KG1 (cell line): ENCODE measurements at places on chromosomes 12 and 14.

DNA sequence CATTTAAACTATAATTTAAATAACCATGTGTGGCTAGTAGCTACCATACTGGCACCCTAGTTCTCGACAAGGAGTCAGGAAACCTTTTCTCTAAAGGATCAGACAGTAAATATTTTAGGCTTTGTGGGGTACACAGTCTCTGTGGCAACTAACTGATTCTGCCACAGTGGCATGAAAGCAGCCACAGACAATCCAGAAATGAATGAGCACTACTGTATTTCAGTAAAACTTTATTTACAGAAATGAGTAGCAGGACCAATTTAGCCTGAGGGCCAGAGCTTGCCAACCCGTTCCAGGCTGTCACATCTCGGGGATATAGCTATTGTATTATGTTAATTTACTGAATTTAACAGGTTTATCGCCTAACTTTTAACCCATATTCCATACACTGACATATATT is 278.7 kb downstream of the ITPR2 start:
- no peak for DNase-seq

- no peak for DNase-seq
Observed at GRCh38 chr12:86134561-86134960, 121.6 kb downstream of the MGAT4C start.

GRCh38 chr12:112842441-112842840 is 50.9 kb downstream of the RPH3A start:
- no peak for DNase-seq

DNA sequence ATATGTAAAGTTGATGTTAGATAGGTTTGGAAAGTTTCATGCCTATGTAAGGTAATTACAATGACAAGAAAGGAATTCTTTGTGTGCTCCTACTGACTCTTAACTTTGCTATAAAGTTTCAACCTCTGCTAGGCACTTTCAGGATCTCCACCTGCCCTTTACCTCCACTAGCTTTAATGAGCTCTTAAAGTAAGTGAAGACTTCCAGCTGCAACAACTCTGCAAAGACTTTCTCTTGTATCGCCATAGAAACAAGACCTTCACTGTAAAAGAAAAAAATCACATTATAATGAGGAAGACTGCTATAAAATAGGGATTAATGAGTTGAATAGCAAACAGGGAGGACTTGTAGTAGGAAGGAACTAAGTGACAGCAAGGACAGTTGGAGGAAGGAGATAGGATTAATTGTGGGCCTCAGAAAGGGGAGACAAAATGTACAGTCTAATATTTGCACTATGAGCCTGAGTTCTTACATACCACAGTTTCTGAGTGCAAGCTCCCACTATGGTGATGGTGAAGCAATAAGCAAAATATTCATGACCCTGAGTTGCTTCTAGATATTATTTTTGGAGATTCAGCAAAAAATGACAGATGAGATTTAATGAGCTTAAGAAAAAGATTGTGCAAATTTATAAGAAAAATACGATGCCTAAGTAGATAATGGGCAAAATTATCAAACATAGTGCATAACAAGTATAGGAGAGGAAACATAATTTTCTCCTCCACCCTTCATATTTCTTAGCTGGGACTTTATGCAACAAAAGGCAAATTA is 66.7 kb downstream of the DHRS2 start:
- no peak for DNase-seq

DNA sequence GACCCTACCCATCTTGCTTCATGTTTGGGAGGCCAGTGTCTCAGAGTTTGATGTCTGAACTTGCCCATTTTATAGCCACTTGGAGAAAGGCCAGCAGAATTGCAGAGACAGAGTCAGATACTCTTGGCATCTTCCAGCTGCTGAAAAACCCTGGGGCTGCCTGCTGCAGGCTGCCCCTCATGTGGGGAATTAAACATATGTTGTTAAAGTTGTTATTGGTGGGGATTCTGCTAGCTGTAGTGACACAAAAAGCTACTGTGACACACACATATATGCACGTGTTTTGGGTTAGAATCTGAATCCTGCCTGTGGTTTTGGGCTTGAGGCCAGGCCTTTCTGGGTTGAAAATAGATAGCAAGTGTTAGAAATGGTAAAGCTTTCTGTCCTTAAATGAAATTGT is 1288.4 kb downstream of the AACS start:
- DNase-seq: no peak

DNA sequence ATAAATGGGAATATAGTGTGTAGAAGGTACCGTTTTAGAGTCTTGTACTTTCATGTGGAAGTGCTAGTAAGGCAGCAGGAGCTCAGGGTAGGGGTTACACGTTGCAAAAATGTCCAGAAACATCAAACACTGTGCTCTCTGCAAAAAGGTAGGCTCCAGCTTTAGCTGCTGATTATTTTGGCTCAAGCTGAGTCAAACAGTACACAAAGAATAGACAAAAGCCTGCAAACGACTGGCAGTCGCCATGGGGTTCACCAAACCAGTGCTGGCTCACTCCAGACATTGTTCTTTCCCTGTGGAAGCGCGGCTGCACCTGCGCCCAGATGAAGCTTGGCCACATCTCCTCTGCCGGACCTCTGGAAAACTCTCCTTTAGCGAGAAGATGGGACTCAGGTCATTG is 45.3 kb upstream of the NAA30 start:
- no peak for DNase-seq

DNA sequence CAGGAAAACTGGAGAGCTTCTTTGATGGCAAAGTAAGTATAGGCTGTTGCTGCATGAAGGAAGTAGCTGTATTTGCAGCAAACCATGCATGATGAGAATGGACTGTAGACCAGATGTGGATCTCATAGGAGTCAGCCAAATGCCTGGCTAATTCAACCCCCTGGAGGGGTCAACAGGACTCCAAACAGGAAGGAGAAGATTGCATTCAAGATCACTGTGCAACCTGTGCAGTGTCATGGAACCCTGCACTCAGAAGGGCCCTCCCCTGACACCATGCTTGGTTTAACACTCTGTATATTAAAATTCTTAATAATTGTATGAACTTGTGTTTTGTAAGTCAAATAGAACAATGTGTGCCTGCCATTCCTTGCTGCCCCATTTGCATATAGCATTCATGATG is 225.1 kb upstream of the FSCB start:
- DNase-seq: no peak

DNA sequence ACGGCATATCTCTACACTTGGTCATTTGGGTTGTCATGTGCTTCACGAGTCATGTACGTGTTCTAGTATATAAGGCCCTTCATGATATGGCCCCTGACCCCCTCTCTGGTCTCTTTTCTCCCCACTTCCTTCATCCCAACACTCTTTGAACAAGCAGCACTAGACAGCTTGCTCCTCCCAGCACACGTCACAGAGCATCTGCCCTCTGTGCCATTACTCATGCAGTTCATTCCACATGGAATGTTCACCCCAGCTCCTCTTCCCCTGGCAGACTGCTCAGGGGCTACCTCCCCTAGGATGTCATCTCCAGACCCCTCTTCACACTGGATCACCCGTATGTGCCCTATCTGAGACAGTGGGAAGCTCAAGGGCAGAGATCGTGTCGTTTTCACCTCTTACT is 14.1 kb upstream of the LRP1-AS start:
- DNase-seq: no peak

DNA sequence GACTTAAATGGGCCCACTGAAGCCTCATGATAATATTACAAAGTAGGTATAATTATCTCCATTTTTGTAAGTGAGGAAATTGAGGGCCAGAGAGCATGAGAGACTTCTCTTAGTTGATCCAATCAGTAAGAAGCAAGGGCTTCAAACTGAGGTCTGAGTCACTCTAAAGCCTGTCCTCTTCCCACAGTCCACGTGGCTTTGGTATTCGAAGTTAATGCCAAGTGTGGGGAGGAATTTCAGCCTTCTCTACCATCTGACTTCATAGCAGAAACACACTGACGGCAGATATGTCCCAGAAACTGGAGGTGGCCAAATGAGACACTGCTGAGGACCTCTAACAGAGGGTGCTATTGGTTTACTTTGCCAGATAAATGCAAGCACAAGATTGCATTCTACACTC is 114.4 kb upstream of the OVCH1 start:
- no peak for DNase-seq

DNA sequence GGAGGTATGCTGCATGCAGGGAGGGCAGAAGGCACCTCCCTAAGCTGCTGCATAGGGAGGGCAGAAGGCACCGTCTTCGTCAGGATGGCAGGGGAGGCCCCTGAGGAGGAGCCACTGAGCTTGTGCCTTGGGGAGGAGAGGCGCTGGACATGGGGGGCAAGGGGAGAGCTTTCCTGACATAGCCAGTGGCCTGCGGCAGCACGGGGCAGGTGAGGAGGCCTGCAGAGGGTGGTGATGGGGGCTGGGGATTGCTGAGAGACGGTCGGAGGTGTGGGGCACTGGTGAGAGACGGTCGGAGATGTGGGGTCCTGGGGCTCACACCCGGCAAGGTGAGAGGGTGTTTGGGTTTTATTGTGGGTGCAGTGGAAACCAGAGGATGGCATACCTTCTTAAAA is 10.4 kb upstream of the BDKRB2 start:
- no peak for DNase-seq

- DNase-seq: peak; percentile 0
Observed at GRCh38 chr14:77903221-77903620, 103.3 kb downstream of the ADCK1 start.
